ENCODE measurements at places on chromosomes 12 and 14. TPM values are rescaled to one million over a fixed set of nuclear protein-coding genes. Genes with fewer than 3 reads are reported as not detected.

Gene SYNE3
- total RNA-seq: 15.2 TPM

Gene C1R
- total RNA-seq: 129 TPM

Gene KLRB1
- not detected for total RNA-seq

Gene P2RX2
- not detected for total RNA-seq

Gene PRICKLE1
- 13.7 TPM for total RNA-seq

Gene KCNA5
- not detected for total RNA-seq

Gene LAG3
- not detected for total RNA-seq

Gene POLE
- total RNA-seq: 21.0 TPM

Gene CEBPE
- not detected for total RNA-seq

Gene CTDSP2
- total RNA-seq: 38.6 TPM

Gene PMEL
- total RNA-seq: not detected

Gene ALDH1L2
- 80.1 TPM for total RNA-seq

Gene KLHL33
- total RNA-seq: 0.05 TPM

Gene CLBA1
- 9.2 TPM for total RNA-seq

Gene CNTN1
- 3.6 TPM for total RNA-seq

Gene ERBB3
- 0.23 TPM for total RNA-seq

Gene COQ10A
- total RNA-seq: 13.4 TPM

Gene SMIM41
- total RNA-seq: 0.23 TPM

Gene SYCP3
- total RNA-seq: 0.32 TPM

Gene PRKD1
- total RNA-seq: 19.6 TPM

Gene SLC48A1
- total RNA-seq: 11.1 TPM

Gene ANKRD13A
- 58.8 TPM for total RNA-seq

Gene EML1
- 7.7 TPM for total RNA-seq

Gene HCAR2
- not detected for total RNA-seq

Gene OTOGL
- total RNA-seq: under 0.01 TPM

Gene LIN7A
- 9.9 TPM for total RNA-seq

Gene CTSG
- not detected for total RNA-seq

Gene C12orf42
- total RNA-seq: not detected

Gene KRT6C
- total RNA-seq: not detected

Gene CLEC14A
- 1.2 TPM for total RNA-seq

Gene GLI1
- 0.74 TPM for total RNA-seq

Gene KRT8
- total RNA-seq: 226 TPM

Gene DACT1
- 35.8 TPM for total RNA-seq

Gene CCER1
- total RNA-seq: not detected

Gene SNRNP35
- 12.2 TPM for total RNA-seq

Gene GRIN2B
- under 0.01 TPM for total RNA-seq

Gene ASIC1
- total RNA-seq: 4.8 TPM

Gene CYP46A1
- total RNA-seq: 0.09 TPM

Gene GAS2L3
- total RNA-seq: 18.4 TPM

Gene ZNF219
- total RNA-seq: 6.0 TPM

Gene TMEM119
- total RNA-seq: 2.3 TPM

Gene BRMS1L
- 4.8 TPM for total RNA-seq

Gene DNAJC22
- total RNA-seq: 1.2 TPM

Gene CACNA1C
- total RNA-seq: 2.5 TPM

Gene TAS2R42
- not detected for total RNA-seq

Gene CMA1
- not detected for total RNA-seq

Gene ITGA7
- total RNA-seq: 23.6 TPM

Gene SIX4
- 5.3 TPM for total RNA-seq

Data from smooth muscle cell of the umbilical artery (primary cell).